ENCODE measurements at places on chromosomes 4 and X.
A peak's percentile ranks its signal among the peaks of the same experiment; 100 is the strongest.

DNA sequence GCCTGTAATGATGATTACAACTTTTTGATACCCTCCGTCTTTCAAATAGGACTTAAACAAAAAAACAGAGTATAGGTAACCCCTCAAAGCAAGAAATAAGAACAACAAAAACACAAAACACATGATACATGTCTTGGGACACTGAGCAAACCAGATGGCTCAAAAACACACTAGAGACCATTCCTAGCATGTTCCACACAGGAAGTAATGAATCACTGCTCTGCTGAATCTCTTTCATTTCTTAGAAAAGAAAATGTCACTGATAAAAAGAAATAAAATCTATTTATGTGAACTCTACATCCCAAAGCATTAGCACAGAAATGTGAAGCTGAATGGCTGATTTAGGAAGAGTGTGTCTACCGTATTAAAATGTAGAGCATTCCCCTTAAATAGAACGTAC is 134.5 kb upstream of the IL15 start:
- DNase-seq: no peak

DNA sequence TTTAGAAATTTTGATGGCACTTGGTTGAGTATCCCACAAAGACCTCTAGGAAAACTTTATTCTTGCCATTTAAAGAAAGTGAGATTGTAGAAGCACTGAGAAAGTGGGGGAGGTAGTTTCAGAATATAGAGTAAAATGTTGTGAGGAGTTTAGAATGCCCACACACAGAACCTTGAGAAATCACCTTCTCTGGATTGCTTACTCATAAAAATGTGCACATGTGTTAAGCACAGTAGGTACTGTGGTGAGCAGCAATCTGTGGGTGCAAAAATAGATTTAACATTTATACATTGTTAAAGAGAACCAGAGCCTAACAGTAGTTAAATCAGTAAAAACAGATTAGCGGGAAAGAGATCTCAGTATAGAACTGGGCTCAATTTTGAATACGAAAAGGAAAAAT is 201.2 kb upstream of the NWD2 start:
- DNase-seq: no peak

GRCh38 chrX:45849261-45849862 is 648.7 kb upstream of the DIPK2B start:
- DNase-seq: peak; percentile 1

- no peak for DNase-seq
Measured at GRCh38 chr4:5732158-5732557, 21.2 kb downstream of the EVC start.

DNA sequence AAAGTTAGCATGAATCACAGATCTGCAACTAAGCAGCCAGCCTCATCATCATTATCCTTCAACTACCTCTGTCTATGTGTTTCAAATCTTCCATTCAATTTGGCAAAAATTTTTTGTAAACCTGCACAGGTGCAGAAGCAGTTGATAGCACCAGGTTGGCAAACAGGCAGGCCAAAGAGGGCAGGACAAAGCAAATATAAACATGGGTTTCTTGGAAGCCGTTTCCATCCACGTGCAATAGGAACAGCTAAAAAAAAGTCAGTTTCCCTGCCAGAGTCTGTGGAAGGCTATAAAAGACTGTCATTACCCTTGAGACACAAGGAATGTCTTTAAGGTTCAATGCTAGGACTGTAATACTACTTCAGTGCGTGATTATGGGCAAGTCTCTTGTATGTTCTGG is 253.2 kb downstream of the PDHA2 start:
- no peak for DNase-seq

- no peak for DNase-seq
Measured at GRCh38 chr4:172692701-172693100, 475.9 kb upstream of the GALNT7 start.

- no peak for DNase-seq
Measured at GRCh38 chr4:111628437-111628836, 516.8 kb upstream of the FAM241A start.

DNA sequence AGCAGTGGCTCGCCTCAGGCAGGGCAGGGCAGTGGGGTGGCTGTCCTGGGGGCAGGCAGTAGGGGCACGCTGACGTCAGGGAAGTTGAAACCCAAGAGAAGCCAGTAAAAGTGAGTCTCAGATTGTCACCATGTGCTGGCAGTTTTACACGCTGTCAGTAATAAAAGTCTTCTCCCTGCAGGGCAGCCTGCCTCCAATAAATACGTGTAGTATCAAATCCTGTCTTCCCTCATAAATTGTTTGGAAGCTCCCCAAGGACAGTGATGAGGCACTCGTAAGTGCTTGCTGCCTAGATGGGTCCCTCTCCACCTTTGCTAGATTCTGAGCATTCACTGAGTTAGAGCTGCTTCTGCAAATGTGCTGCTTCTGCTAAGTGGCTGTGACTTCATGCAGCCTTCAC is 60.8 kb upstream of the MSANTD1 start:
- DNase-seq: no peak

GRCh38 chr4:186790630-186791029 is 67.0 kb upstream of the FAT1 start:
- DNase-seq: no peak

DNA sequence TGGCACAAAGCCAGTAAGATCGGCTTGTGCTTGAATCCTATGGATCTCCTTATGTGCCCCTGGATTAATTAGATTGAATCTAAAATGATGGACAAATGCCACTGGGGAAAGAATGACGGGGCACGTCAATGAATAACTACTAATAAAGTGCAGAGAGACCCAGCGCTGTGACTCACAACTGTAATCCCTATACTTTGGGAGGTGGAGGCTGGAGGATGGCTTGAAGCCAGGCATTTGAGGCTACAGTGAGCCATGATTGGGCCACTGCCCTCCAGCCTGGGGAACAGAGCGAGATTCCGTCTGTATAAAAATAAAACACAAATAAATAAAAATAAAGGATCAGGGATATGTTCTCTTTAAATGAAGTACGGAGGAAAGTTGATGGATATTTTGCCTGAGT is 179.4 kb downstream of the DCHS2 start:
- DNase-seq: no peak

DNA sequence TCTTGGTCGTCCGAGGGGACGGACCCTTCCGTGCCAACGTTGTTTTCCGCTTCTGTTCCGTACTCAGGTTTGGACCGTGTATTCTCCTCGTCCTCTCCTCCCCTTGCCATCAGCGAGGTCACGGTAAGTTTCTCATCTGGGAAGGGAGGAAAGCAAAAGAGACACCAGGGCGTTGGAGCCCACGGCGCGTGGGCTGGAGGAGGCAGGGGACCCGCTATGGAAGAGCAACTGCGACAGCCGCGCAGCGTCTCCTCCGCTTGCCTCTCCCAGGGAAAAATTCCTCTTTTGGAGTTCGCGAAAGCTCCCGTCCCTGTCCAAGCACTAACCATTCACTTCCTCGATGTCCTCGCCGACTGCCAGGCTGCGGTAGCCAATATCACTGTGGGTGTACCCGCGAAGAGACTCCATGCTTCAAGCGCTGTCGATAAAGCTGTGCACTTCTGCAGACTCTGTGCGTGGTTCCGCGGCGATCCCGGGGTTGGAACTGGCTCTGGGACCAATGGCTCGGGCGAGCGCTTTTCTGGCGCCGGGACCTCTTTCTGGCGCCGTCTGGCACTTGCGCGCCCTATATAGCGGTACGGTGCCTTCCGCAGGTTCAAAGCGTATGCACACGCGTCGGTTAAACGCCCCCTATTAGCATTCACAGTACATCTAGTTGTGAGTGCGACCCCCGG is at the start of gene ESX1:
Gene ESX1 (minus strand): TSS at position 492 of the 674 bp plus-strand sequence. CDS start 84 bp downstream, at position 408.
- no peak for DNase-seq

- DNase-seq: no peak
Measured at GRCh38 chrX:39756086-39756883, 341.5 kb downstream of the BCOR start.

DNA sequence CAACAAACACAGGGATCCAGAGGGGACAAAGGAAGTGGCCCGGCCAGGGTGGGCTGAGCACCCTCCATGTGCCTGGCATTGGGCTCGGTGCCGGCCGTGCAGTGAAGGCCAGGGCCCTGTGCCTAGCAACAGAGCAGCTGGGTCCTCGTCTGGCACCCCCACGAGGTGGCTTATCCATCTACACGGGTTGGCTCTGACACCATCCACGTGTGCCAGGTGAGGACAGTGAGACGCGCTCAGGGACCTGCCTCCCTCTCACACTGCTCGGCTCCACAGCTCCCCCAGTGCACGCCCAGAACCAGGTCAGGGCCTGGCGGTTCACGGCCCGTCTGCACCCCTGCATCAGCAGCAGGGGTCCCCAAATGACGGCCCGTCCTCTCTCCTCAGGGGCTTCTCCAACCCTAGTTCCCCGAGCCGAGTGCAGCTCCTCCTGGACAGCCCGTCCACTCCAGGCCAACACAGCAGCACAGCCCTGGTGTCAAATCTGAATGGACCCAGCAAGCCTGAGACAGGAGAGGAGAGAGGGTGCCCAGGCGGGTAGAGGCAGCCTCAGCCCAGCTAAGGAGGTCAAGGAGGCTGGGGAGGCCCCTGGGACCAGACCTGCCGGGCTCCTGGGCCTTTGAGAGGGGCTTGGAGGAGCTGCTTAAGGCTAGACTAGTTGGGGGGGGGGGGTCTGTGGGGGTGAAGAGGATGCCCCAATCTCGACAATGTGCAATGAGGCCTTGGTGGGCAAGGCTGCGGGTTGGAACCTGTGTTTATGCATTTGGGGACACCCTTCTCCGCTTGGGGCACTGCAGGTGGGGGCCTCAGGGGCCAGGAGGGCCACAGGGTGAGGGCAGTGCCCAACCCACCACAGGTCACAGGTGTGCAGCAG is 113.6 kb downstream of the FAM53A start:
- no peak for DNase-seq

GRCh38 chr4:165464813-165465381 is 86.1 kb downstream of the CPE start:
- DNase-seq: peak; percentile 2

DNA sequence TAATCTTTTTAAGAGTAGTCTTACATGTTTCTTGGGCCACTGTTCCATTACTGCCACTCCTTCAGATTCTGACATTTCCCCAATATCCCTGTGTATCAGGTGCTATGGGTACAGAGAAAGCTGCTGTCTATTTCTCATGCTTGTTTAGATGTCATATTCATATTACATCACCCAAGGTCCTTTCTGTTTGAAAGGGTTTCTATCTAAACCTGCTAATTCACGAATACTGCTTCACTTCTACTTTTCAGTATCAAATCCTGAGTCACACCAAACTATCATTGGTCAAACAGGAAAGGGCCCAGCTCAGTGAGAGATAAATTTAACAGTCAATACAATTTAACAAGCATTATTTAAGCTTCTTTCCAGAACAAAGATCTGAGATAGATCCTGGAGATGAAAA is 241.4 kb downstream of the UGT8 start:
- DNase-seq: no peak

DNA sequence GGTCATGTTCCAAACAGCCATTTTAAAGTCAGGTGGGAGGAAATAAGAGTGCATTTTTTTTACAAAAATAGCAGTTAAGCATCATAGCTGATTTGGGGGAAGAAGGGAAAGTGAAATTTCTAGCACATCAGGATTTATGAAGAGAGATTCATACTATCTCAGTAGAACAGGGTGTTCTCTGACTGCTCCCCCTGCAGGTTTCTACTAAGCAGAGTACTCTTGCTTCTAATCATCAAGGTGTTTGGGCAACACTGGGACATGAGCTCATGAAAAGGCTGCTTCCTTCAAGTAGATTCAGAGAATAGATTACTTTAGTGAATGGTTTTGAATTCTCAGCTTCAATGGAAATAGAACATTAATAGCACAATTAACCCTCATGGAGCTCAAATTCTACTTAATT is 591.4 kb upstream of the PCDH10 start:
- DNase-seq: no peak

GRCh38 chr4:124647599-124647998 is 64.9 kb downstream of the ANKRD50 start:
- no peak for DNase-seq

DNA sequence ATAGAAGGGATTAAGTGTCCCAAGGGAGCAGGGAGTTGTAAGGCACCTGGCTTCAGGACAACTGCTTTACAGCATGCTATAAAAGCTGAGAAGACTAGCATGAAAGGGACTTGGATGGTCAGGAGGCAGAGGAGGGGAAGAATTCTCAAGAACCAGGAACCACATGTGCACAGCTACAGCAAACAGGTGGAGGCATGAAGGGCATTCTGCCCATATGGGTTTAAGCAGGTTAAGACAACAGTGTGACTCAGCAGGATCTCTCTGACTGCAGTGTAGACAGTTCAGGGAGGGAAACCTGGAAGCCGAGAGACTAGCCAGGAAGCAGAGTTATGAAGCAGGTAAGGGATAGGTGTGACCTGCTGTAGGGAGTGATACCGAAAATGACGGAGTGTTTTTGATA is 117.0 kb downstream of the DHRSX start:
- no peak for DNase-seq

DNA sequence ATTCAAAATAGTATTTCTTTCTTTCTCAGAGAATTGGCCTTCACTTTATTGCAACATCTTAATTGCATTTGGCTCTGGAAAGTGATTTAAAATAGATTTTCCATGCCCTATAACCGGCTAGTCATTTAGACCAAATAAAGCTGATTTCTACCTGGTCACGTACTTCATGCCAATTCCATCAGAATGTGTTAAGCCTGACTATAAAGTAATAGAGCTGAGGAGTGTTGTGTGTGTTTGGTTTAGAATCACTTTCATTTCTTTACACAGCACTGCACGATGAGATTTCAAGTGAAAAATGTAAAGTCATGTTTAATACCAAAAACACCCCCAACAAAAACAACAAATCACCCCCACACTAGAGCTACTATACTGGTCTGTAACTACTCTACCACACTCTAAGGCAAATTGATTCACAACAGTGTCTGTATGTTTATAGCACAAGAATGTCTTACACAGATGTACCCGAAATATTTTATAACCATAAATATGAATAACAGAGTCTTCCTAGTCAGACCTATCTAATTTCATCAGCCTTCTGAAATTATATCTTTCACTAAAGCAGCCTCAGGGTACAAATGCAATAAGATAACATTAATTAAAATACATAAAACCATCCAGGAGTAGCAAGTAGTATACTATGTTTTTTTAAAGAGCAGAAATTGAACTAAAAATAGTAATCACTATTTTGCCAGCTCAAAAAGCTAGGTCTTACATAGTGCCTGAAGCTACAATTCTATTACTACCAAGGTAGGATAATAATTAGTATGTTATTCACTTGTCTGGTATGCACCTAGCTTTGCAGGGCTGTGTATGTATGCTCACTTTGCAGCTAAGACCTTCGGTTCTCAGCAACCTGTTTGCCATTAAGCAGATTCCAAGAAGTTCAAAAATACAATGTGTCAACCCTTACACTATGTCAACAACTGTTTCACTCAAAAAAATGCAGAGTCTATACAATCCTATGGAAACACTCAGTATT is 28.4 kb downstream of the APBB2 start:
- DNase-seq: no peak

GRCh38 chr4:67576059-67576466 is 17.5 kb downstream of the STAP1 start:
- DNase-seq: no peak
